Activated naive CD4-positive, alpha-beta T cell treated with Interleukin-2 at 50 U/mL for 16 hours (primary cell): ENCODE measurements at places on chromosomes 2 and 18.

DNA sequence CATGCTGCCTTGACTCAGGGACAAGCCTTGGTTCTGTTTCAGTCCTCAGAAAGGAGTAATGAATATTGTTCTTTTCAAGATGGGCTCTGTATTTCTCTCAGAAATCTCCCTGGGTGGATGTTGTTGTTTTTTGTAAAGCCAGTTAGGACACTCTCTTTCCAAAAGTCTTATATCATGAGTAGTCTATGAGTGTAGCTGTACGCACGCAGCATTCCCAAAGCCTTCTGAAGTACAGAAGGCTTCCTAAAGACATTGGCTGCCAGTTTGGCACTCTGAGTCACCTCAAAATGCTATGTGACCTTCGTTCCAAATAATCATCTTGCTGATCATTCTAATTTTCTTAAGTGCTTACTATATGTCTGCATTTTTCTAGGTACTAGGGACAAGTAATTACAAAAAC is 16.7 kb upstream of the GTF2A1L start:
- no peak for DNase-seq

DNA sequence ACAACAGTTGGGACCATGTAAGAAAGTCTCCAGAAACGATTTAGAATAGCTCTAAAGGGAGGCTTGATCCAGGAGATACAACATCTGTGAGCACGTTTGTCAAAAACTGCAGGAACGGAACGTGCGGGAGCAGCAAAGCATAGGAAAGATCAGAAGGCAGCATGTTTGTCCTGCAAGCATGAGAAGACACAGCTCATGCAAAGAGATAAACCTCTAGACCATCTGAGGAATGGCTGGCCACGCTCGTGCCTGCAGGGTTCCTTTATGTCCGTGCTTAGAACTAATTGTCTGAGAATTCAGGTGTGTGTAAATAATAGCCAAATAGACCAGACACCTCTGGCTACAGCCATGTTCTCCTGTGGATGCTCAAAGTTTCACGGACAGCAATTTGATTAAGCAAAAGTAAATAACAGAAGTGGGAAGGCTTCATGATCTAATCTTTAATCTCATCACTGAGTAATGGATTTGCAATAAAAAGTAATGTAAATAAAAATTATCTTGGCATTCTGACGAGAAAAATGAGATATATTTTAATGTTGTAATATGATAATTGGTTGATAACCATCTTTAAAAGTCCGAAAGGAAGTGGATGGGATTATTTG is 534.8 kb upstream of the CDH7 start:
- DNase-seq = no peak

DNA sequence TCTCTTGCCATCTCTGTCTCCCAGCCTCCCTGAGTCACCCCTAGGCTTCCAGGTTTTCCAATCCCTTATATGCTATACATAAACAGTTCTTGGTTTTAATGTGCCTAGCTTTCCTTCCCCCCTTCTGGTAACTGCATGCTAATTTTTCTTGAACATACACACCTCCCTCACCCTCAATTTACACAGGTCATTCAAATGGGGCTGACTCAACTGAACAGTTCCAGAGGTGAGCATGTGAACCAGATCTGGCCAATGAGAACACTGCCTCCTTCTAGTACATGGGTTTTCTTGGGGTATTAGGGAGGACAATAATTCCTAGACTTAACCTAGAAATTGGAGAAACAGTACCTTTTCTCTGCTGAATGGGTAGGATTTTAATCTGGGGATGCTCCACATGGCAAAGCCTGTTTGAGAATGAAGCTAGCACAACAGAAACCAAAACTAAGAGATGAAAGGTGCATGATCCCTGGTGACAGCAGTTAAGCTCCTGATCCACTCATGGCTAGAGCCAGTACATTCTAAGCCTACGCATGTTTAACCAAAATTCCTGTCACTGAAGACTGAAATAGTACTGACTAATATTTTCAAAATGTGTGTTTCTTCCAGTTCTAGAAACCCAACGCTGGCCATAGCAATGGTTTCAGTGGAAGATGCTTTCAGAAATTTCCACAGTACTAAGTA is 11.8 kb downstream of the SLC25A12 start:
- DNase-seq = no peak

- DNase-seq = no peak
These were observed 59.0 kb downstream of the E2F6 start for GRCh38 chr2:11406958-11407381.

DNA sequence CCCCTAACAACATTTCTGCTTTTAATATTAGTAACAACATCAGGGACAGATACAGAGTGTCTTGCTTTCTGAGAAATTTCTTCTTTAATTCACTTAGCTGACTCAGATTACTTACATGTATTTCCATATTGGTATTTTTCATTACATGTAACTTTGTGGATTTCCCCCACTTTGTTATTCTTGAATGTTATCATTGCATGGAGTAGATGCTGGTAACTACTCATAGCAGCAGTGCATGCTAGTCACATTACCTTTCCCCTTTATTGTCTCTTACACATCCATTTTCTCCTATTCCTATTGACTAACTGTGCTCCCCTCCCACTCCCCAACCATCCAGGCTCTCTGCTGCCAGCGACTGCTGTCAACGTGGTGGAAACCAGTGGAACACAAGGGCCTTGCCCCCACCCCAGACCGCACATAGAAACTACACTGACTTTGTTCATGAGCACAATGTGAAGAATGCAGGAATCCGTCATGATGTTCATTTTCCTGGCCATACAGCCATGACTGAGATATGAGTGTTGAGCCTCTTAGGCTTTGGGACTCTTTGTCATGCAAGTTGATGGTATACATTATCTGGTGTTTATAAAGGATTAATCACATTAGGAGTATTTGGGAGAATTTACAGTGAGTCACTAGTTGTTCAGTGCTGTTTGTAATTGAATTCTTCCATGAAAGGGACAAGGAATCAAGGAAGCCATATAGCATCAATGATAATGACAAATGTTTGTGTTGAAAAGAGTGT is 91.0 kb downstream of the EPB41L5 start:
- DNase-seq = no peak

DNA sequence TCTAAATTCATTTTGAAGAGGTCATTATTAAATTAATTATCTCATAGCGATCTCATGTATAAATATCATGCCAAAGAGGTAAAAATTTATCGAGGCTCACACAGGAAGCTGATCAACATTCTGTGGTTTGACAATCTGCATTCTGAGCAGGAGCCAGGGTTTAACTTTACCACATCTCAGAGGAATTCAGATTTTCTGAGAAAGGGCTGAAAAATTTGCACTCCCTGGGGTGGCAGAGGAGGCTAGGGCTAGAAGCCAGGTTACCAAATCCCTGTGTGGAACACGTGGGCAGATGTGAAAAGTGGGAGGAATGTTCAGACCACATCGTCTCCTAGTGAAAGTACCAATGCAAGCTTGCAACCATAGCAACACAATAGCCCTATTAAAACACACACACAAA is 63.5 kb upstream of the CTLA4 start:
- DNase-seq = peak; percentile 52
